NCI-H2081 (cell line): ENCODE measurements at places on chromosomes 3 and 15.

DNA sequence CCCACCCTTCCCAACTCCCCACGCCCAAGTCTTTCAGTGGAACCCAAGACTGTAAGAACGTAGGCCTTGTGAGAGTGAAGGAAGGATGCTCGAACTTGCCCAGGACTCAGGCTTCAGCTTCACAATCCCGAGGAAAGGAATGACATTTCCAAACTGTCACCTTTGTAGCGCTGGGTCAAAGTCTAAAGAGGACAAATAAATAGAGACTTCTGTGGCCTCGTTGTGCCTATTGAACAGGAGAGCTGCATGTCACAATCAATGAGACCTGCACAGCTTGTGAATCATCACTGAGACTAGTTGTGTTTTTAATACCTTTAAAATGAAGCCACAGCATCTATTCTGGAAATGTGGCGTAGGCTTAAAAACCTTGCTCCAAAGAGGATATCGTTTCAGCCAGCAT is 222.8 kb upstream of the ST8SIA2 start:
- DNase-seq: no peak

- DNase-seq: no peak
Measured at GRCh38 chr3:66593978-66594377, 93.2 kb upstream of the LRIG1 start.

DNA sequence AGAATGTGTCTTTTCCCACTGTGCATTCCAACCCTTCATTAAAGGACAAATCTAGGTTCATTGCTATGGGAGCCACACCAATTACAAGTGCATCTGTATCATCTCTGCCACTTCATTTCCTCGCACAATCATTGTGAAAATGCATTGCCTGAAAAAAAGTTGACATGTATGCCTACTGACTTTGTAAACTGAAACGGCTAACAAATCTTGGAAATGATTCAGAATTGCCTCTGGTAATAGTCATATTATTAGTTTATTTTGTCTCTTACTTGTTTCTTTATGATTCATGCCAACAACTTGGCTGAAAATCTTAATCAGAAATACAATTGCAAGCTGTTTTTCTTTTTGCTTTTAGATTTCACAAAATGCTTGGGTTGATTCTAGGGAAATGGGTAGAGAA is 497.1 kb downstream of the ZIC1 start:
- DNase-seq: no peak

DNA sequence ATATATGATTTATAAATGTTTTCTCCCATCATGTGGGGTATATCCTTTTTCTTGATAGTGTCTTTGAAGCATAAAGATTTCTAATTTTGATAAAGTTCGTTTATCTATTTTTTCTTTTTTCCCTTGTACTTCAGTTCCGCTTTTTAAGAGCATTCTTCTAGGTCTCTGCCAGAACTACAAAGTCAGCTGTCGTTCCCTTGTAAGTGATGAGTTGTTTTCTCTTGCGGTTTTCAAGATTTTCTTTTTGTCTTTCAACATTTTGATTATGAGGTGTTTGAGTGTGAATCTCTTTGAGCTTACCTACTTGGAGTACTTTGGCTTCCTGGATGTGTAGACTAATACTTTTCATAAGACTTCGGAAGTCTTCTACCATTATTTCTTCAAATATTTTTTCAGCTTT is 9.3 kb upstream of the PRICKLE2 start:
- no peak for DNase-seq

- DNase-seq: no peak
Measured at GRCh38 chr15:69973102-69973714, 124.5 kb downstream of the TLE3 start.

DNA sequence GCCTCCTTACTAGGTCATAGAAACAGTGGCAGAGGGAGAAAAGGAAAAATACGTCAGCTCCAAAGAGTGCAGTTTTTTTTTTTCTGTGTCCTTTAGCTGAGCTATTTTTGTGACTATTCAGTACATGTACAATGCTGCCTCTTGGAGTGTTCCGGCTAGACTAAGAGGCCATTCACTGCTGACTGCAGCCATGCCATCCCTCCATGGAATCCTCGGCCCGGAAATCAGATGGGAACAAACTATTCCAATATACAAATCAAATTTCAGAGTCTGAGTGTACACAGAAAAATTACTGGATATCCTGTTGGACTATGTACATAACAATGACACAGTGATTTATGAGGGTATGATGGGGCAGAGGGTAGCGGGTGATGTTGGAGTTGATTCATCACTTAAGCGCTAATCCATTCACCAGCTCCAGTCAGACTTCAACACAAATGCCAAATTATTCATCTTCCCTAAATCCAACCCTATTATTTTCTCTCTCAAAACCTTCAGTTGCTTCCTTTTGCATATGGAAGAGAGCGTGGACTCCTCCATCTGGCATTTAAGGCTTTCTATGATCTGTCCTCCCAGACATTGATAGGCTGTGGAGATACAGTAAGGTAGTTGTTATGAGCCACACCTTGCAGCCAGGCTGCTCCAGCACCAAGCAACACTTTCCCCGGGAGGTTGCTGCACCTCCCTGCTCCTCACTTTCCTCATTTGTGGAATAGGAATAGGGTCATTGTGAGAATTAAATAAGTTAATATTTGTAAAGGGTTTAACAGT is 109.1 kb downstream of the LPP start:
- DNase-seq: peak; percentile 33

GRCh38 chr3:181174676-181175233 is 185.2 kb upstream of the DNAJC19 start:
- peak; percentile 93 for DNase-seq

GRCh38 chr15:58582160-58582559 is 150.4 kb downstream of the LIPC start:
- DNase-seq: no peak

- no peak for DNase-seq
Measured at GRCh38 chr3:31724116-31724515, 191.4 kb downstream of the STT3B start.

GRCh38 chr15:81118361-81118760 is 15.7 kb upstream of the CFAP161 start:
- DNase-seq: no peak

GRCh38 chr3:155428563-155428962 is 135.1 kb upstream of the STRIT1 start:
- DNase-seq: no peak

DNA sequence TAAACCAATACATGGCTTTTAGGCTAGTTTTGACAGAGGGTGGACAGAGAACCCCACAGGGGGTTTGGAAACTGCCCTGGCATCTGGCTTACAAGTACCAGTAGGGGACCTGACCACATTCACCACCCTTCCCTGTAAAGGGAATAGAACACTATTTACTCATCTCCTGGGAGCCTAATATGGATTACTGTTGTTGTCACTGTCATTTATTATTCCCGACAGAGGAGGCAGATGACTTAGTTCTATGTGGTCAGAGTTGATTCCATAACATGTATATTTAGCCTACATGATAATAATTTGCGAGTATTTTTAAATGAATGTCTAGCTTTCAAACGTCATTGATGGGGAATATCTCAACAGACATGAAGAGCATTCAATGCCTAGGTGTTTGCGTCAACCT is 15.9 kb downstream of the ZBTB38 start:
- DNase-seq: peak; percentile 82

GRCh38 chr3:20043396-20043795 is 3.1 kb downstream of the KAT2B start:
- DNase-seq: no peak
